ENCODE measurements at places on chromosomes 16 and 17.
A peak's percentile ranks its signal among the peaks of the same experiment; 100 is the strongest.

DNA sequence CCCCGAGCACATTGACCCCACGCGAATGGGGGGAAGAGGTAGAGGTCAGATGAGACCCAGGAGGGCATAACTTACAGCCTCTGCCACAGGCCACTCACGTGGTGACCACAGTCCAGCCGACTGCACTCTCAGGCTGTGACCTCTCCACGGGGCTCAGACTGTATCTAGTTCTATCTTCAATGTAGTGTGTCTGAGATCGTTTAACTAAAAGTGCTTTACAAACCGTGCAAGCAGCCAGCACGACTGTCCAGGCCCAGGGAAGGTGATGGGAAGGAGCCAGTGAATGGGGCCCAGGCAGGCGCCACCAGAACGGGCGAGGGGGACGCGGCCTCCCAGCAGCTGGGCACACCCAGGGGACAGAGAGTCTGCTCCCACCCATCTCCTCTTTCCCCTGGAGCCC, 108.6 kb downstream of the ANKRD11 start:
- DNase-seq: no peak

- DNase-seq: no peak
These were observed 4.8 kb downstream of the CD2BP2 start for GRCh38 chr16:30350134-30350871.

- no peak for DNase-seq
These were observed 3.8 kb downstream of the TNFSF12 start for GRCh38 chr17:7552621-7553051.

- no peak for DNase-seq
These were observed 36.3 kb downstream of the OR1D5 start for GRCh38 chr17:3026856-3027751.

DNA sequence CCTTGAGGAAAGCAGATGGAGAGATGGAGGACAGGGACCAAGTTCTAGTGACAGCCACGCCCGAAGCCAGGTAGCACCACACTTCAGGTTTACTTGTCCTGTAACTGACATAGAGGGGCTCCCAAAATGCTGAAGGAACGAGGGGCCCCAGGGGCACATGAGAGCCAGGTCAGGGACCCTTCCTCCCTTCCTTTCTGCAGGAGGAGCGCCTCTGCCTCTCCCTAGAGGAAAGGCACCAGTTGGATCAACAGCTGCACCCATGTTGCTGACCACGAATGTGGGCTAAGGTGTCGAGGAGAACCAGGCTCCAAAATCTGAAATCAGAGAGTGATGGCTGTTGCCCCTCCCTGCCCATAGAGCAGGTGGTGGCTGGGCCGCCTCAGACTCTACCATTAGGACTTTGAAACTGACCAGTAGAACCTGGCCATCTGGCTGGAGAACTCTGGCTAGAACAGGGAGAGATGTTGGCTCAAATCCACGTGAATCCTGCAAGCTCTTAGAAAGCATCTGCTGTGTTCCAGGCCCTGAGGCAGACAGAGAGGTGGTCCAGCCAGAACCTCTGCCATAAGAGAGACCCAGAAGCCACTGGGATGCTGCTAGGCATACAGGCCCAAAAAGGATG, 218.8 kb downstream of the KATNIP start:
- DNase-seq: no peak

- peak; percentile 62 for DNase-seq
These were observed 23.1 kb downstream of the KDM8 start for GRCh38 chr16:27226476-27226875.

DNA sequence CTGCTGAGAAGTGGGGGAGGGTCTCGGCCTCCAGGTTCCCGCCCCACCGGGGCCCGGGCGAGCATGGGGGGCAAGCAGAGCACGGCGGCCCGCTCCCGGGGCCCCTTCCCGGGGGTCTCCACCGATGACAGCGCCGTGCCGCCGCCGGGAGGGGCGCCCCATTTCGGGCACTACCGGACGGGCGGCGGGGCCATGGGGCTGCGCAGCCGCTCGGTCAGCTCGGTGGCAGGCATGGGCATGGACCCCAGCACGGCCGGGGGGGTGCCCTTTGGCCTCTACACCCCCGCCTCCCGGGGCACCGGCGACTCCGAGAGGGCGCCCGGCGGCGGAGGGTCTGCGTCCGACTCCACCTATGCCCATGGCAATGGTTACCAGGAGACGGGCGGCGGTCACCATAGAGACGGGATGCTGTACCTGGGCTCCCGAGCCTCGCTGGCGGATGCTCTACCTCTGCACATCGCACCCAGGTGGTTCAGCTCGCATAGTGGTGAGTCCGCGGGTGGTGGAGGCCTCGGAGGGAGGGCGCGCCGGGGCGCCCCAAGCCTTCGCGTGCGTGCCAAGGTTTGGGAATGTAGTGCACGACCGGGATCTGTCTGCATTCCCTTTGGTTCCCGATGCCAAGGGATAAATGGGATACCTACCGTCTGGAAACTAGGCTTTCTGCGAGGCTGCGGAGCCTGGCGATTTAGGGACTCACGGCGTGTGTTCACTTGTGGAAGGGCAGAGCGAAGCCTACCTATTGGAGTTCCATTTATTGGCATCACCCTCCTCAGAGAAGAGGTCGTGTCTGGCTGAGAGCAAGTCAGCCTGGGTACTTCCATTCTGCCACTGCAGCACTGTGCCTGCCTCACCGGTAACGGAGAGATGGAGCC, 1.0 kb downstream of the ZNRF1 start:
- DNase-seq: peak; percentile 35

DNA sequence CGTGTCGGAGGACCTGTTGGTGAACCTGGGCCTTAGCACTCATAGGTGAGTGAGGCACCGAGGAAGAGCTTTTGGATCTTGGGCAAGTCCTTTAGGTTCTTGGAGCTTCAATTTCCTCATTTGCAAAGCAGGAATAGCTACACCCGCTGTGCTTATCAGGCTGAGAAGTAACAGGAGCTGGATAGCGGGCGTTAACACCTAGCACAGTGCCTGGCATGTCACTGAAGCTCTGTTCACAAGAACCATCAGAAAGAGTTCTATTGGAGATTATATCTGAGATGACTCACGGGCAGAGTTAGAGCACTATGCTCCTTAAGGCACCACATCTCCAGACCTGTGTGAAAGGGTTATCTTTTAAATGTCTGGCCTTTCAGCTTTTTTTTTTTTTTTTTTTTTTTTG, 12.8 kb downstream of the MEOX1 start:
- DNase-seq: no peak

DNA sequence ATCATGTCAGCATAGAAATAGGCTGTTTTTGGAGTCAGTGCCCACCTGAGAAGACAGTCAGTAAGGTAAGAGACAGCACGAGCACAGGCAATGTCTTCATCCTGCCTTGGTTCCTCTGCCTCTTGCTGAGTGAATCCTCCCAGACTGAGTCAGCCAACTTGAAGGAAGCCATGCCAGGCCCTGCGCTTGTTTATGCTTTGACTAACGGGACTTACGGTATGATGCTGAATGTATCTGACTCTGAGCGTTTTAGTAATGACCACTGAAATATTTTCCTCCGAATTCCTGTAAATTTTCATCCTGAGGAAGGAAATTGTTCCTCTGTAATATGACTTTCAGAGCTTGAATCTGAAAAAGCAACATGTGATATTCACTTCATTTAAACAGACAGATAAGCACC, 18.0 kb downstream of the C17orf67 start:
- DNase-seq: no peak

DNA sequence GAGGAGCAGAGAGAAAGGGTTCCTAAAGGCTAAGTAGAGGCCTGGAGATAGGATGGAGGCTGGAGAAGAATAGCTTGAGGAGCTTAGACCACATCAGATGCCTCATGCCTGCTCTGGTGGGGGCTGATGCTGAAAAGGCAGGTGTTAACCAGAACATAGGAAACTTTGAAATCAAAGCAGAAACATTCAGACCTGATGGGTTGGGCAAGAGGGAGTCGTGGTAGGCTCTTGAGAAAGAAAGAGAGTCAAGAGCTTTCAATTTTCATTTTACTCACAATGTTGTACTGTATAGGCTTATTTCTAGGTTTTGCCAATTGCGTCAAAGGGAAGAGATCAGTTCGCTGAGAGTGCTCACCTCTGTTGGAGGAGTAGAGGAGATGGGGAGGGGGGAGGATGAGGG, 406.6 kb upstream of the SALL1 start:
- DNase-seq: no peak

- DNase-seq: no peak
These were observed 977.4 kb downstream of the KCNJ18 start for GRCh38 chr17:22669721-22670120.

GRCh38 chr17:80461528-80462160, 14.8 kb downstream of the NPTX1 start:
- no peak for DNase-seq

DNA sequence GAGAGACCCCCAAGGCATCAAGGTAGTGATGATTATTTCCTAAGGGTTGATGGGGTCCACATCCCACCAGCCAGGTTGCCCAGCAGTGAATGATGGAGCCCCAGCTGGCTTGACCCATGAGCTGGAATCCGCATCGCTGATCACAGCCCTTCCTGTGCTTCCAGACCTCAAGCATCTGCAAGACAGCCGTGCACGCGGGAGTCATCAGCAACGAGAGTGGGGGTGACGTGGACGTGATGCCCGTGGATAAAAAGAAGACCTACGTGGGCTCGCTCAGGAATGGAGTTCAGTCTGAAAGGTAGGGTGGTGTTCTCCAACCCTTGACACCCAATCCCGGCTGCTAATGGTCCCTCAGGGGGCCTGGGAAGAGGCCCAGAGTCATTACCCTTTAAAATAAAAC, 69.3 kb downstream of the CRISPLD2 start:
- no peak for DNase-seq

- no peak for DNase-seq
These were observed 606.3 kb upstream of the CDH11 start for GRCh38 chr16:65728167-65728566.

- peak; percentile 55 for DNase-seq
These were observed 12.7 kb downstream of the MRM3 start for GRCh38 chr17:794876-795275.

DNA sequence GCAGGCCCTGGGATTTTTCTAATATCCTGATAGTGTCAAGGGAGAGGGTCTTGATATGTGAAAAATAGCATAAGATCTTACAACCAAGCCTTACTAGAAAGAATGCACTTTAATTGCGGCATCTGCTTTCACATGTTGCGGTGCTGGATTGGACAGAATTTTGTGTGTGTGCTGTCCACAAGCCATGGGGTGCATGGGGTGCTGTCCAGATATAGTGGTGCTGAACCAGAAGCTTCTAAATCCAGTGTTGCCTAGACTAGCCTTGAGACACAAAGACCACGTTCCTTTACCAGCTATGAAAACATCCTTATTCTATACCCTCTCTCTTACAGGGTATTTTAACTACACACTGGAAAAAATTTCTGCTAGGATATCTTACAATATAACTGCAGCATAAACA, 244.0 kb downstream of the TMEM114 start:
- no peak for DNase-seq

DNA sequence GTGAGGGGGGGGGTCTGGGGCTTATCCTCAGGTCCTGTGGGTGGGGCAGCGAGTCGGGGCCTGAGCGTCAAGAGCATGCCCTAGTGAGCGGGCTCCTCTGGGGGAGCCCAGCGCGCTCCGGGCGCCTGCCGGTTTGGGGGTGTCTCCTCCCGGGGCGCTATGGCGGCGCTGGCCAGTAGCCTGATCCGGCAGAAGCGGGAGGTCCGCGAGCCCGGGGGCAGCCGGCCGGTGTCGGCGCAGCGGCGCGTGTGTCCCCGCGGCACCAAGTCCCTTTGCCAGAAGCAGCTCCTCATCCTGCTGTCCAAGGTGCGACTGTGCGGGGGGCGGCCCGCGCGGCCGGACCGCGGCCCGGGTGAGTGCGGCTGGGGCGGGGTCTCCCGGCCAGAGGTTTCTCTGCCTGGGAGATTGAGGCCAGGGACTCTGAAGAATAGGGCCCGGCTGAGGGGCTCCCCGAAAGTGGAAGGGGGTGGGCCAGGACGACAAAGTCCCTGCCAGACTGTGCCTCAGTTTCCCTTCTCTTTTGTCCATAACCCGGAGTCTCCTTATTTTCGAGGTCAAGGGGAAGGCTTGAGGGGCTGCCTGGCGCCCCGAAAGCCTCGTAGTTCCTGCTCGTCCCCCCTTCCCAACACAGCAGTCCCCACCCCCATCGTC, at the start of gene FGF11:
Gene FGF11, plus strand, starts transcription at position 51 of the 651 bp plus-strand sequence. Its CDS starts 109 bp downstream, at position 160.
- DNase-seq: no peak

DNA sequence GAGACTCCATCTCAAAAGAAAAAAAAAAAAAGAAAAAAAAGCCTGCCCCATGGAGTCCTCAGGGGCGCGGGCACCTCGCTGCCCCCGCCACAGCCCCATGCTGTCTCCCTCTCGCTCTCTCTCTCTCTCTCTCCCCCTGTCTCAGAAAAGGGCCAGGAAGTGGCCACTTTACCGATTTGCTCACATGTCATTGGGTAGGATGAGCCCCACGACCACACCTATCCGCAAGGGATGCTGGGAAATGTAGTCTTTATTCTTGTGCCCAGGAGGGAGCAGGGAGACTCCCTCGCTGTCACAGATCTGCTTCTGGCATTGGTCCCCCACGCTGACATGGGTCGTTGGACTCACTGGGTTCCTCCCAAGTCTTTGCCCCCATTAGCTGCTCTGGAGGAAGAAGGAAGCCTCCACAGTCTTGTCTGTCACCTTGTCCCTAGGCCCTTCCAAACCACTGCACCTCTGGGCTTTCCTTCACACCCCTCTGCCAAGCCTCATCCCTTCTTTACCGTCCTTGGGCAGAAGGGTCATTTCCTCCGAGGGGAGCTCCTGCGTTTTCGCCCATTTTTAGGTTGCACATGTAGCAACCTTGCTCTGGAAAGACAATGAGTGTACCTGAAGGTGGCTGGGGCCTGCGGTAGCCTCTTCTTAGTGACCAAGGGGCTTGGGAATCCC, 6.9 kb upstream of the GJD3 start:
- DNase-seq: no peak

GRCh38 chr16:67939507-67940445, 3.1 kb upstream of the PSMB10 start:
- DNase-seq: no peak

DNA sequence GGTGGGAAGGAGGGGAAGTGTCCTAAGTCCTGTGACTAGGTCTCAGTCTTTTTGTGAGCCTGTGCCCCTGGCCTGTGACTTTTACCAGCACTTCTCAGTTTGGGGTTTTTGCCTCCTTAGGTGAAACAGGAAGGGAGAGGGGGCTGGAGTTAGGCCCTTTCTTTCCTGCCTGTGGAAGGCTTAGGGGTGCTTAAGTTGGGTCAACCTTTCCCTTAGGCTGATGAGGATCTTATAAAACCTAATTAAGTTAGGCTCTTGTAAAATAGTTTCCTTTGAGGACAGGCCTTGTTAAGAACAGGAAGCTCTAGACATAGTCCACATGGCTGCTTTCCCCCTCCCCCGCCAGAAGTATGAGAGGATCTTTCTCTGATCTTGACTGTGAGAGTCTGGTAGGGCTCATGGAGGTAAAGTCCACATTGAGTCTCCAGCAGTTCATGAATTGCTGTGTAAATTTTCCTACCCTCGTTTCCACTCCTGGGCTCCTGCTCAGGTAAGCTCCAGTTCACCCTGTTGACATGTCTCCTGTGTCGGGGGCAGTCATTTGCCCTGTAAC, 17.0 kb upstream of the DNASE1 start:
- DNase-seq: no peak

DNA sequence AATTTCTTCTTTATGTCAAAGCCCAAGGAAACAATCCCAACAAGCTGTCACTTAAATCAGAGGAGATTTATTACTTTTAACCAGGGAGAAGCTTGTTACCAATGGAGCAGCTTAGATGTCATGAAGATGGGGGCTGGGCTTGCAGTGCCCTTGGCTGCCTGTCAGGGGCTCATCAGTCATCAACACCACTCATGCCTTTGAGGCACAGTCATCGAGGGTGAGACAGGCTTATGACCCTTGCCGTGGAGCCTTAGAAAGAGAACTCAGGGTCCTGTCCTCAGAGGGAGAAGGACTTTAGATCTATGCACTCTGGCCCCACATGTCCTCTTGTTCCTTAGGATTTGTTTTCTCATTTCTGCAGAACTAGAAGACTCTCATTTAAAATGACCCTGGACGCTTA, 318.3 kb downstream of the CBLN1 start:
- DNase-seq: no peak

GRCh38 chr17:61345061-61345460, 54.6 kb upstream of the TBX2 start:
- DNase-seq: no peak

Data from NCI-H1105 (cell line).